ENCODE measurements at places on chromosomes 3 and 15. TPM values are rescaled to one million over a fixed set of nuclear protein-coding genes. Genes with fewer than 3 reads are reported as not detected.

DNA sequence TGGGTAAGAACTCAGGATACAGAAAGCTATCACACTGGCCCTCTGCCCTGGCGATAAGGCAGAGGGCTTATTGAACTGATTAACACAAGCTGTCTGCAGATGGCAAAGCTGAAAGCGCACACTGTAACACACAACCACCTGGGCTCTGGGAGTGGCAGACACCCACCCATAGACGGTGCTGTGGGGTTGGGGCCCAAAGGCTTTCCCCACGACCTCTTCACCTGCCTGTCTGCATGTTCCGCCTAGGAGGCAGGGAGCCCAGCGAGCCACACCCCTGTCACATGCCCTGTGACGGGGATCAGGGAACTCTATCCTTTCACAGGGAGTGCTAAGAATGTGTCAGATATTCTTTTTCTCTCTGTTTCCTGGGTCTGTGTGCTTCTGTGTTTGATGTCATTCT, 12.1 kb upstream of the TFG start:
- no peaks in the 10 kb centered on the region for H3K4me1 ChIP-seq
- H3K27me3 ChIP-seq, result peaks cover 47% of the 10 kb centered on the region
- DNase-seq, result no peak
- H3K36me3 ChIP-seq, result no peaks in the 10 kb centered on the region

GRCh38 chr3:15305359-15305844, 27.0 kb downstream of the SH3BP5 start:
- no peak overlapping the region for H3K27ac ChIP-seq
- peaks cover 22% of the 10 kb centered on the region for H3K4me1 ChIP-seq
- H3K36me3 ChIP-seq, result peaks cover 24% of the 10 kb centered on the region
- no peaks in the 10 kb centered on the region for H3K27me3 ChIP-seq

DNA sequence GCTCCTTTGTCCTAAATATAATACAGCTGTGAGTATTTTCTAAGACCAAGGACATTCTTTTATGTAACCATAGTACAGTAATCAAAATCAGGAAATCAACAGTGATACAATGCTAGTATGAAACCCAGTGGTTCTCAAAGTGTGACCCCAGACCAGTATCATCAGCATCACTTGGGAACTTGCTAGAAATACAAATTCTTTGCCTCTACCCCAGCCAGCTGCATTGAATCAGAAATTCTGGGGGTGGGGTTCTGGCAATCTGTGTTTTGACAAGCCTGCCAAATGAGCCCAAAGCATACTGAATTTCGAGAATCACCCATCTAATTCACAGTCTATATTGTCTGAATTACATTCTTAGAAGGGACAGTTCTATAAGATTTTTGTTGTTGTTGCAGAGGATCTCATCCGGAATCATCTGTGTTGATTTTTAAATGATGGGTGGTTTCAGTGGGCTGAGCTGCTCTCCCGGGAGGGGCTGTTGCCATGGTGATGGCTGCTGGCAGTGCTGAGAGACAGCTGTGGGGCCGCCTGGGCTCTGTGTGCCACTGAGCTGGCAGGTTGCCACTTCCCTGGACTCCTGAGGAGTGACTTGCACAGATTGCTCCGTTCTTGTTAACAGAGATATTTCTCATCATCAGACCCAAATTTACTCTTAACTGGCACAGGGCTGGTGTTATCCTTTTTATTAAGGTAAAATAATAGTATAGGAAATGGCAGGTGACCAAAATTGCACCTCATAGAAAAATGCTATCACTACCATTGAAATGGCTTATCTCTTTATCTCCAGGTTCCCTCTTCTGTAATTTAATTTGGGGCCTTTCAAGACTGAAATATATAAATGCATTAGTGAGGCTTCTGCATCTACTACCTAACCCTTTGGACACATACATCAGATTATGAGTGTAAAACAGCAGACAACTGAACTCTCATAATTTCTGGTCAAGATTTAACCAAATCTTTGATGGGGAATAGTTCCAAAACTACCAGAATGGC, 56.5 kb downstream of the NEK11 start:
- H3K27ac ChIP-seq, result no peak overlapping the region
- no peaks in the 10 kb centered on the region for H3K36me3 ChIP-seq
- H3K27me3 ChIP-seq, result no peaks in the 10 kb centered on the region
- H3K4me3 ChIP-seq, result no peak overlapping the region
- DNase-seq, result peak; percentile 1
- H3K4me1 ChIP-seq, result no peaks in the 10 kb centered on the region

ZNF774 gene
- total RNA-seq, result 1.8 TPM

DNA sequence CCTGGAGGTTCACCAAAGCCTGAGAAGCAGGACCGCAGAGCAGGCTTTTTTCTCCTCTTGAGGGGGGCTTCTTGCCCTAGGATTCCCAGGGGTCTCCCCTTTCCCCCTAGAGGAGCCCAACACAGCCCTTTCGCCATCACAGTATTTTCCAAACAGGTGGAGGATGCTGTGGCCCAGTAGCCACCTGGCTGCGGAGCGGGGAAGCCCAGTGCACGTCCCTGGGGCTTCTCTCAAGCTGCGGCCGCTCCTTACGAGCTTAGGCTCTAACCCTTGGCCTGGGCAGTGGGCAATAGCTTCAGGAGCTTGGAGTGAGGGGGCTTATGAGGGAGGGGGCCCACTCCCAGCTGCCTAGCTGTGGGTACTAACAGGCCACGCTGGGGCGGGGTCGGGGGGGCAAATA, 11.6 kb upstream of the DLL4 start:
- no peaks in the 10 kb centered on the region for H3K27me3 ChIP-seq
- no peaks in the 10 kb centered on the region for H3K4me1 ChIP-seq
- H3K4me3 ChIP-seq, result no peak overlapping the region
- no peak overlapping the region for H3K27ac ChIP-seq
- DNase-seq, result no peak
- no peaks in the 10 kb centered on the region for H3K36me3 ChIP-seq

DNA sequence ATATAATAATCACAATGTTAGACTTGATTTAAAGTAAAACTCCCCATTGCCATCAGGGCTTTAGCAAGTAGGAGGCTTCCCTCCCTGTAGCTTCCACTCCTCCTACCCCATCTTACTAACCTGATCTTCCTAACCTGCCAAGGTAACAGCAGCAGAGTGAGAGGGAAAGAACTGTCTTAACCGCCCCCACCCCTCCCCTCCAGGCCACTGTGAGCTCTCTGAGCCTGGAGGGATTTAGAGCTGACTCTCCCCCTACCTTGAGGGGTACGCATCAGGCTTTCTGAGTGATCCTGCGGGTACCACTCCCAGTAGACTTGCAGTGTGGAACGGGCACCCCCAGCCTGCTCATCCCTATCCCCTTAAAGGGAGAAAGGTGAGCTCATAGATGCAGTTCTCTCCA, 11.4 kb upstream of the PRSS50 start:
- no peak overlapping the region for H3K4me3 ChIP-seq
- H3K4me1 ChIP-seq, result no peaks in the 10 kb centered on the region
- H3K27ac ChIP-seq, result no peak overlapping the region
- no peak for DNase-seq
- H3K36me3 ChIP-seq, result no peaks in the 10 kb centered on the region

MESP2 gene
- 0.72 TPM for total RNA-seq

Measured in osteoblast (primary cell).